Esophagus squamous epithelium (tissue), 5 donors: ENCODE measurements at places on chromosomes 4 and X. TPM values are rescaled to one million over a fixed set of nuclear protein-coding genes. Genes with fewer than 3 reads are reported as not detected.

DNA sequence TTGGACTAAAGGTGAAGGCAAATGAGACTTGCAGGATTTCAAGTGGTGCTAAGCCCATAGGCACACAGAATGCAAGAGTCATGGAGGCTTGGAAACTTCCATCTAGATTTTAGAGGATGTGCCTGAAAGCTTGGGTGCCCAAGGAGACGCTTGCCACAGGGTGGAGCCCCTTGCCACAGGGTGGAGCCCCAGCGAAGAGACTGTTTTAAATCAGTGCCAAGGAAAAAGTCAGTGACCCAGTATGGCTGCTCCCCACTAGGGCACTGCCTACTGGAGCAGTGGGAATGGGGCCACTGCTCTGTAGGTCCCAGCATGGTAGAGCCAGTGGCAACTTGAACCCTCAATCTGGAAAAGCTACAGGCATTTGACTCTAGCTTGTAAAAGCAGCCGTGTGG, 794.2 kb upstream of the LCORL start:
- DNase-seq = no peak

DNA sequence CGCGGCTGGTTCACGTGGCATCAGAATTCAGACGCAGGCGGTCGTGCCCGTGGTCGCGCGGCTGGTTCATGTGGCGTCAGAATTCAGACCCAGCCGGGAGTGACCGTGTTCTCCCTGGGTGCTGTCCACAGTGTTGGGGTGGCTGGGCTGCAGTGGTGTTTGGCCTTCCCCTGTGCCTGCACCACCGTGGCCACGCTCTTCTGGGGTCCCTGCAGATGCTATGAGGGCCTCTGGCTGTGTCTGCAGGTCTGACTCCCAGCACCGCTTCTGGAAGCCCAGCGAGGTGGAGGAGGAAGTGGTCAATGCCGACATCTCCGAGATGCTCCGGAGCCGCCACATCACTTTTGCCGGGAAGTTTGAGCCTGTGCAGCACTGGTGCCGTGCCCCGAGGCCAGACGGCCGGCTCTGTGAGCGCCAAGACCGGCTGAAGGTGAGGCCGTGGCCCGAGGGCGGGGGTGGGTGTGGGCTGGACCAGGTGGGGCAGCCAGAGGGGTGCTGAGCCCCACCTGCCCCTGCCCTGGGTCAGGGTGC, 26.4 kb downstream of the NKX1-1 start:
- DNase-seq = no peak

DNA sequence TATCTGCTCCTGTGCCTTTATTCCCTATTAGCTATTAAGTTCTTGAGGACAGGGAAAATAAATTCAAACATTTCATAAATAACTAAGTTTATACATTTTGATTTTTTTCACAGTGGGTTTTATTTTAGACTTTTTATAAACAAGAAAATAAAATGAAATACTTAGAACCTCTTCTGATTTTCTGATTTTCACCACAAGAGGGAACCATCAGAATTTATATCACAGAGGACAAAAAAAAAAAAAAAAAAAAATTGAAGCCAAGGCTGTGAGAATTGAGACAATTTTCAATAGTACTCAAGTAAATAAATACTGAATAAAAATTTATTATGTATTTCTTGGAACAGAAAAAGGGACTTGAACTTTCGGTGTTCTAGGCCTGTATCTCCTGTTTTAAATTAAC, 288.1 kb downstream of the SH3BGRL start:
- no peak for DNase-seq

DNA sequence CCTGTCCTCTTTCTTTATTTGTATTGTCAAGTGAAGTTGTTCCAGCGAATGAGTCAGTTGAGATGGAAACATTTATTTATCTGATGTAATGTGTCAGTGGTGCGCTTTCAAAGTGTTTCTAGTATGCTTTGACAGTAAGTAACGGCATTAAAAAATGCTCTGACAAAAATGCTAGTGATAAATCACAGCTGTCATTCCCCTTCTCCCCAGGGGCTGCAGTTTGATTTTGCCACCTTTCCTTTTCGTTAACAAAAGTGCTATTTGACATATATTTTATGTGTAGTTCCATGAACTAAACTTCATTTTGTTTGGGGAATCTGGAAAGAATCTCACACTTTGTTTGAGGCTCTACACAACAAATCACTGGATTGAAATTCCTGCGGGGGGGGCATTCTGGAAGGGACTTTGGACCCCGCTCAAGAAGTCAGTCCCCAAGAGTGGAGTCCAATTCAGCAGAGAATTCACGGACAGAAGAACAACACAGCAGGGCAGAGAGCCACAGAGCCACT, 7.6 kb upstream of the TBC1D19 start:
- no peak for DNase-seq

DNA sequence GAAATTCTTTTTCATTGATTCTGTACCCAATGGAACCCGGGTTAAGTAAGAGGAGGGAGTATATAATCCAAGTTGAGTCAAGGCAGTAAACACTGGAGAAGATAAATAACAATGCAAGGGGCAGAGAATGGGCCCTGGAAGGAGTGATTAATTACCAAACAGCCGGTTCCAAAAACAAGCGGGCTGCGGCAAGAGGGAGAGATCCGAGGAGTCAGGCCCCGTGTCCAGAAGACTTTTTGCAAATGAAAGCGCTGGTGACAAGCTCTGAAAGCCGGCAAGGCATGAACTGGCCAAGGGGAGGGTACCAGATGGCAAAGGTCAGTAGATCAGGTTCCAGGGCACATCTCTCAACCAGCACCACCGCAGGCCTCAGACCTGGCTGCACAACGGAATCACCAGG, 294.9 kb downstream of the BCOR start:
- DNase-seq = no peak

DNA sequence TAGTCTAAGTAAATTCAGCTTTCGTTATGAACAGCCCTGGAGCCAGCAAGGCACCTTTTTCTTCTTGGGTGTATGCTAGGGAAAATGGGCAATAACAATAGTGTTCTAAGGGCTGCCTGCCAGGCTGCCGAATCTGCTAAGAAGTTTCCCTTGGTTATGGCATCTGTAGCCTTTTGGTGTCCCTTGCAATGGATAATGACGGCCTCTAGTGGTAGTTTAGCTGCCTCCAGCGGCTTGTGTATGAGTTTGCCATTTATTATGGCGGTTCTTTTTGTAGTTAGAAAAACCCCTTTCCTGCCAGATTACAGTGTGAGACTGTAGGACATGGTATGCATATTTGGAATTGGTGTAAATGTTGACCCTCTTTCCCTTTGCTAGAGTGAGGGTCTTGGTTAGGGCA, 78.9 kb upstream of the SPIN4 start:
- DNase-seq = no peak

FGF13 gene
- 0.48 TPM for total RNA-seq

TRIM60 gene
- total RNA-seq = not detected
